ENCODE measurements at places on chromosomes 2 and 18.

- no peak for DNase-seq
Observed at GRCh38 chr2:36408198-36408703, 52.7 kb downstream of the CRIM1 start.

DNA sequence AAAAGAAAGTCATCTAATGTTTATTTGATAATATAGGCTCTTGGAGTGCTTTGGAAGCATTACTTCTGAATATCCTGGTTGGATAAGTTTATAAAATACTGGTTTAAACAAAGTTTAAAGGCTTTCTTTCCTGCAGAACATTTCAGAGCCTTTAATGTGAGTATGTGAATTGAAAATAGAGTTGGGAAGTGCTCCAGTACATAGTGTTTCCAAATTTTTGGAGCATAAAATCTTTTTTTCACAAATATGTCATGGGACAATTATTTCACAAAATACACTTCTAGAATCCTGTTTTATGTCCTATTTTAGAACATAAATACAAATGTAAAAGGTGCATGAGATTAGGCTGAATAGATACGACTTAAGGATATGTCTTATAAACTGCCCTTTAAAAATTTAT is 158.9 kb upstream of the HNRNPA3 start:
- DNase-seq = no peak

DNA sequence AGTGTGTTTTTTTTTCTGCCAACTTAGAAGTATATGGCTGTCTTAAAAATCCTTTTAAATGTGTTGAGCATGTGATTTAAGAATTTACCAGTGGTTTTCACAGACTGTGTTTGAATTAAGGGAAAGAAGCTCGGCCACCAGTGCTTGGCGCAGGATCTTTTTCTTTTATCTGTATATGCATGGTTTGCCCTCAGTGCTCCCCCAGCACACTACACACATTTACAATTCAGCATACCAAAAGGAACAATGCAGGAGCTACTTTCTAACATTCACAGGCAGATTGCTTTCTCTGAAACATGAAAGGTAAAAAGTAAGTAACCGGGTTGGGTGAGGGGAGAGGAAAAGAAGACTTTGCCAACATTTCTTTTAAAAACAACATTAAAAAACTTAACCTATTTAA is 3.9 kb downstream of the SALL3 start:
- DNase-seq = no peak

DNA sequence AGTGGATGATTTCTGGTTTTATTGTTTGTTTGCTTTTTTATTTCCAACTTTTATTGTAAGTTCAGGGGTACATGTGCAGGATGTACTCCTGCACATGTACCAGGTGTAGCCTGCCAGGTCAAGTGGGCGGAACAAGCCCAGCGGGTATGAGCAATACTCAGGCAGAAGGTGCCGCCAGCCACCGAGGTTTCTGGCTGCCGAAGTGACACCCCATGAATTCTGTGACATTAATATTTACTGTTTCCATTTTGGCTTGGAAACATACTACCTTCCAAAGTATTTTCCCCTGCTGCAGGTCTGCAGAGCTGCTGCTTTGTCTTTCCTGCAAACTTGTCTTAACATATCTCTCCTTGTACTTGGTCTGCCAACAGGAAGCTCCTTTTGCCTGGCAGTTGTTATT is 78.5 kb downstream of the PTPN4 start:
- no peak for DNase-seq

- no peak for DNase-seq
Observed at GRCh38 chr2:212732860-212733259, 194.3 kb upstream of the ERBB4 start.

DNA sequence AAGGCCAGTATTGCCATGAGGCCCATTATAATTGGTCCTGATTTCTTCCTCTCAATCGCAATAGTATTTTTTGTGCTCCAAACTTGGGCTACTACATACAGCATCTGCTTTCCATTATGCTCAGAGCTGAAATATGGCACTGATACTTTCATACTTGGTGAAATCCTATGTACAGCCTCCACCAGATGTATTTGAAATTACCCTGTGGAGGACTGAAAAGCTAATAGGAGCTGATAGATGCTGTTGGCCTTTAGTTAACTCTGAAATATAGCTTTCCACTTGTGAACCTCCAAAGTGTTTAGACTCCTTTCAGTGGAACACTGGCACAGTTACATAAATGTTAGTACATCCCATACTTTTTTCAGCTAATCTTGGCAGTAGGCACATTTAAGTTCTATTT is 205.7 kb downstream of the NEDD4L start:
- DNase-seq = no peak

DNA sequence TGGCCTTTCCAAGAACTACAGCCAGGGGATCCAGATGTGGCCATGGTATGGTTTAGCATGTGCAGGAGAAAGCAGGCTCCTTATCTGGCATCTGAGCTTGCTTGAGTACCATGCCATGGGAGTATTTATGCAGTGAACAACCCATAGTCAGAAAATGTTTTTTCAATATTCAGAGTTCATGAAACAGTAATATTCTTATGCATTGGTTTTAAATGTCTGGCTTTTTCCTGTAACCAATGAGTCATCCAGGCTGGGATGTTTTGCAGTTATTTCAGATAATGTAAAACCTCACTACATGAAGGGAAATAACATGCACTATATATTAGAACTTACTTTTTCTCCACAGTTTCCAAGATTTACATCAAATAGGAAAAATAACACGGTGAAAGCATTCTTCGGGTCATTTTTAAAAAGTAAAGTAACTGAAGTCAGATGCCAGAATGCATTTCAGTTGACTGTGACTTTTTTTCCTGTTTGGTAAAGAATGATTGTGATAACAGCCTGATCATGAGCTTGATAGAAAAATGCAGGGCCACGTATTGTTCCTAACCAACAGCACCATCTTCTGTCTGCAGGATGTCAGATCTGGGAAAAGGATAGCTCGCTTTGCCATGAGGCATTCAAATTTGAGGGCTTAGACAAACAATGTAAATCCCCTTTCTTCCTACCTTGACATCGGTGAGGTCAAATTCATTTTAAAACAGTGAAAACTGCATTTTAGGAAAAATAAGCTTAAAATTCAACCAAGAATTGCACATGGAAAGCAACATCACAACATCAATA is 152.8 kb downstream of the DSC3 start:
- no peak for DNase-seq

GRCh38 chr2:151243468-151243867 is 18.2 kb downstream of the RBM43 start:
- DNase-seq = no peak

DNA sequence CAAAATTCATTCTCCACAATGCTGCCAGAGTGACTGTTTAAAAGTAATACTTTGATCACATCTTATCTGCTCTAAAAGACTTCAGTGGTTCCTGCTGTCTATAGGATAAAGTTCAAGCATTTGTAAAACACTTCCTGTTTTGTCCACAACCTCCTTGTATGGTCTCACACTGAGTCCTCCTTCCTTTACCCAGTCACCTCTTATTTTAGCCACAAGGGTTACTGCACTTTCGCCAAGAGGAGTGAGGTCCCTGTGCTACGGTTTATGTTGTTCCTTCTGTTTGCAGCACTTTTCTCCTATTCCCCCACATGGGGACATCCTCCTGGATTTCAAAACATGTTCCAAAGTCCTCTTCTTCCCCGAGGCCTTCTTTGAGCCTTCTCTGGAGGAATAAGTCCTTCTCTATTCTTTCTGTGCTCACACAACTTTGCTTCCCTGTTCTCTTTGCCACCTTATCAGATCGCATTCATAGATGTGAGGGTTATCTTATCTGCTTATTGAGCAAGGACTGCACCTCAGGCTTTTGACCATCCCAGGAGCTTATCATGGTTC is 112.2 kb upstream of the NABP1 start:
- DNase-seq = no peak

GRCh38 chr2:54347622-54348021 is 91.6 kb upstream of the TSPYL6 start:
- DNase-seq = no peak

- no peak for DNase-seq
Observed at GRCh38 chr2:21519821-21520220, 396.1 kb downstream of the TDRD15 start.

GRCh38 chr2:85717308-85718008 is 23.3 kb downstream of the GNLY start:
- DNase-seq = no peak

DNA sequence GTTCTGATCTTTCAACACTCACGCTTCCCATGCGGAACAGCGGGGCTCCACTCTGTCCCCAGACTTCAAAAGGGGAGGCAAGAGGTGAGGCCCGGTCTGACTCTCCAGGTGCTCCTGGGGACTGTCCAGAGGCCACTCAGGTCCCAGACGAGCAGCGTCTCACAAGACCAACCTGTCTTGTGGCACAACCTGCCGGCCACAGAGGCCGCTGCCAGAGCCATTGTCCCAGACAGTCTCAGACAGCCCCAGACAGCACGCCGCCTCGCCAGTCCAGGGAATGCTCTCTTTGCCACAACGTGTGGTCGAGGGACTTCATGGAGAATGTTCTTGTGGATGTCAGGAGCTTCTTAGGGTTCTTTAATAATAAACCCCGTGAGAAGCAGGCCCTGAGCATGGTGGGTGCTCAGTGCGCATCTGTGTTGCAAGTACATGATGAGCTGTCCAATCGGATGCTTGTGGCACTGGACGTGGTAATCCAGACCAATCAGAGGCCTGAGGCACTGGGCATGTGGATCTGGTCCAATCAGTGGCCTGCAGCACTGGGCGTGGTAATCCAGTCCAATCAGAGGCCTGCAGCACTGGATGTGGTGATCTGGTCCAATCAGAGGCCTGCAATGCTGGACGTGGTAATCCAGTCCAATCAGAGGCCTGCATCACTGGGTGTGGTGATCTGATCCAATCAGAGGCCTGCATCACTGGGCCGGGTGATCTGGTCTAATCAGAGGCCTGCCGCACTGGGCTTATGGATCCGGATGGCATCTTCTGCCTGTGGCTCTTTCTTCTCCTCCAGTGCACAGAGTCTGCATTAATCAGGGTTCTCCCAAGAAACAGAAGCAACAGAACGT is 76.4 kb downstream of the TMEM18 start:
- DNase-seq = no peak

GRCh38 chr2:150046211-150046610 is 441.3 kb downstream of the RND3 start:
- no peak for DNase-seq

GRCh38 chr2:177639262-177639914 is 246.8 kb downstream of the AGPS start:
- DNase-seq = no peak

DNA sequence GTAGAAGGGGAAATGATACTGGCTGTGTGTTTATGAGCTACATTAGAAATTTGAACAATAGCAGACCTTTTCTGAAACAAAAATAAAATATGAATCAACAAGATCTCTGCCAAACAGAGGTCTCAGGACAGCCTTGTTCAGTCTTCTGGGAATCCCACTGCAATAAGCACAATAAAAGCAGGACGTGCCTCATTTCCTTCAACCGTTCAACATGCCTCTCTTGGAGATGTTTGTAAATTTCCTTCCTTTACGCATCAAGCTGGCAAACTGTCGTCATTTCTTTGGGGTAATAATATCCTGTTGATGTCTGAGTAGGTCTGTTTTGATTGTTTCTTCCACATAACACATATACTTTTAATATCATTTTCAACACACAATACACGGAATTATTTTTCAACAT is 77.2 kb downstream of the TCF4 start:
- no peak for DNase-seq

- no peak for DNase-seq
Observed at GRCh38 chr18:48902856-48903601, 47.7 kb downstream of the SMAD7 start.

DNA sequence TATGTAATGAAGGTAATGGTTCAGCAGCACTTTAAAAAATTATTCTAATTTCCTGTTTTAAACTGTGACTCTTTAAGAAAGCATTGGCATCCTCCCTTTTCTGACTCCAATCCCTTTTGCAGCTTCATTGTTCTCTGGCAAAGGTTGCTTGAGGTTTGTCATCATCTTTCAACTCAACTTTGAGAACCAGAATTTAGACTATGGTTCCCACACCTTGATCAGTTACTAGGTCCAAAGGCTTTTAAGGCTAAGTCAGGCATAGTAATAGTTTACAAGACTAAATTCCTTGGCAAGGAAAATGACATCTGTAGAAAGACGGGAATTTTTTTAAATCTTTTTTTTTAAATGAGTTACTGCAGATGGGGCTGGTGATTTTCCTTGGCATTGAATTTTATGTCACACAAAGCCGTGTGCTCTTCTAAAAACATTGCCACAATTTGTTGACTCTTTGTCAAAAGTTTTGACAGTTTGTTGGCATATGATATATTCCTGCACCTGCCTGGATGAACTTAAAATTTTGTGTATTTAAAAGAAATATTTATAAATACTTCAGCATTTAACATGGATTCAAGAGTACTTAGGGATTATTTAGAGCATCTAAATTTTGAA is 451.0 kb downstream of the MEIS1 start:
- no peak for DNase-seq

- no peak for DNase-seq
Observed at GRCh38 chr2:2161871-2162653, 169.0 kb downstream of the MYT1L start.

GRCh38 chr2:229409751-229410181 is 138.7 kb upstream of the PID1 start:
- no peak for DNase-seq

- no peak for DNase-seq
Observed at GRCh38 chr18:79903071-79903635, 48.3 kb downstream of the SLC66A2 start.

GRCh38 chr2:46151577-46151976 is 145.6 kb upstream of the EPAS1 start:
- DNase-seq = no peak

GRCh38 chr2:39511219-39511604 is 74.1 kb upstream of the MAP4K3 start:
- no peak for DNase-seq

- no peak for DNase-seq
Observed at GRCh38 chr2:235937526-235937925, 230.7 kb downstream of the GBX2 start.

GRCh38 chr2:196288006-196288538 is 116.7 kb upstream of the STK17B start:
- no peak for DNase-seq

DNA sequence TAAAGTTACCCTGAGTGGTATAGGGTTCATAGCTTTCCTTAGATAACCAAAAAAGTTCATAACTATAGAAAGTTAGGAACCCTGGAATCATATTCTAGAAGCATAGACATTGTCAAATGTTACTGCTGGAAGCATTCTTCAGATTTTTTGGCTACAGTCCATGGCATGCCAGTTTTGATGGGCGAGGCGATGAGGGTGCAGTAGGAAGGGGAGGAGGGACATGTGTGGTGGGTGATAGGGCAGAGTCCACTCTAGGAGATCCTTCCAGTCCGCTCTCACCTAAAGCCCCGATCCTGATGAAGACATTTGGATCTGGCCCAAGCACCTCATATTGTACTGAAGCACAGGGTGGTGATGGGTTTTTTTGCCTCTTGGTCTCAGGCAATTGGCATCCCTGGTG is 91.8 kb downstream of the HRH4 start:
- no peak for DNase-seq

GRCh38 chr2:240452462-240453256 is 17.2 kb downstream of the GPC1 start:
- DNase-seq = no peak

DNA sequence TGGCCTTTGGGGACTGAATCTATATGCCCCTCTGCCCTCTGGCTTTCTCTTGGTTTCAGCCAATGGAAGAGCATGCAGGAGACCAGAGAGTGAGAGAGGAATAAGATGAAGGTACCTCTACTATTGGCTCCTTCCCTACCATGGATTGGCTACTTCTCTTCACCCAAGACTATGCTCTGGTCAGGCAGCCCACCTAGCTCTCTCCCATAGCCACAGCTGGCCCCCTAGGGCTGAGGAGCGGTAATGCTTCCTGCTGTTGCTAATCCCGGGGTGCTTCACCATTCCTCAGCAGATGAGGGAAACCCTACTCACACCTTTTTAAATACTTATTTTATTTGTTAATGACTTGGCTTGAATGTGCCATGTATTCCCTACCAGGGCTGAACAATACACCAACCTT is 142.4 kb downstream of the MREG start:
- DNase-seq = no peak
